ENCODE measurements at places on chromosomes 12 and 14.

DNA sequence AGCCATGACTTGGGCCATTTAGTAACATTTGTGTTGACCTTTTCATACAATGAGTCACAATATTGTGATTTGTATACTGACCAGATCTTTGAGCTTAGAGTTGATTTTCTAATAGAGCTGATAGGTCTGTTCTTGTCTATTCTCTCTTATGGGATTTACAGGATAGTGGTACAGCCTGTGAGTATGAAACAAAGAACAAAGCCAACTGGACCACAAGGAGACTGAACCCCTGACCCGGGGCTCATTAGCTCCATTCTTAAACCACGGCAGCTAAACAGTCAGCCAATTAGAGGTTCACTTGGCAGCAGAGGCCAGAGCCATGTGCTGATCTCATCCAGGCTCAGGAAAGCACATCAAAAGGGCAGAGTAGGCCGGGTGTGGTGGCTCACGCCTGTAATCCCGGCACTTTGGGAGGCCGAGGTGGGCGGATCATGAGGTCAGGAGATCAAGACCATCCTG lies 59.1 kb upstream of the GNPNAT1 start:
- DNase-seq, result no peak

- DNase-seq, result no peak
Observed at GRCh38 chr14:37932008-37932407, 275.7 kb upstream of the SSTR1 start.

DNA sequence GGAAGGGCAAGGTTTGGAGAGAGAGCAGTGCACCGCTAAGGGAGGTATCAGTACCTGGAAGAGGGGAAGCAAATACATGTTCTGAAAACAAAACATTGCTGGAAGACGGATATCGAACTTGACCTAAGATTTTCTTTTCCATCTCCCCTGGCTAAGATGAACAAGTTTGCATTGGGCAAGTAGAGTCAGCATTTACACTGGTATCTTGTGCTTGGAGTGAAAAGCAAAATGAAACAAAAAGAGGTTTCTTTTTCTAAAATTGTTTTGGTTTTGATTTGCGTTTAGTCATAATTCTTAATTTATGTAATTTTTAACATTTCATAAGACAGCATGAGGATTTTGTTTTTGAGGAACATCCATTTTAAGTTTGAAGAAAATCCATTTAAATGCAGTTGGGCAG lies 881.6 kb downstream of the NRXN3 start:
- no peak for DNase-seq

DNA sequence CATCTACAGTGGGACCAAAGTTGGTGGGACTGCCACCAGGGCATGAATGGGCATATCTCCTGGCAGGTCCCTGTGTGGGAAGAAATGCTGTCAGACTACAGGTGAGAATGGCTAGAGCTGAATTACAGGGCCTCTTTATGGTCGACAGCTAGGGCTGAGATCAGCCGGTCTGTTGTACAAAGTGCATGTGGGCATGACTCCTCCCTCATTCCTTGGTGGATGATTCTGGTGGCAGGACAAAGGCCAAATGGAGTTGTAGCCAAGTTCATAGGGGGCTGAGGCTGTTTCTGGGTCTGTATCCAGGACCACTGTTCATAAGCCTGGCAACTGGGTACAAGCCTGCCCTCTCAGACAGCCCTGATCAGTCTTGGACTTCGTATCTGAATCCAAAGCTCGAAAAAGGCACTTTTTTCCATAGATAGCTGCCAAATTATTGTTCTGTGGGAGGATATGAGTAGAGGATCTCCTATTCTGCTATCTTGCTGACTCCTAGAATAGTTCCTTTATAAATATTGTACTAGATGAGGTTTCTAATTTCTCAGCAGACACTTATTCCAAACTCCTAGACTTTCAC lies 460.8 kb downstream of the TMEM117 start:
- DNase-seq, result no peak

GRCh38 chr12:129063600-129063999 lies 210.3 kb downstream of the GLT1D1 start:
- no peak for DNase-seq

- DNase-seq, result no peak
Observed at GRCh38 chr14:92938235-92938875, 15.4 kb downstream of the CHGA start.

DNA sequence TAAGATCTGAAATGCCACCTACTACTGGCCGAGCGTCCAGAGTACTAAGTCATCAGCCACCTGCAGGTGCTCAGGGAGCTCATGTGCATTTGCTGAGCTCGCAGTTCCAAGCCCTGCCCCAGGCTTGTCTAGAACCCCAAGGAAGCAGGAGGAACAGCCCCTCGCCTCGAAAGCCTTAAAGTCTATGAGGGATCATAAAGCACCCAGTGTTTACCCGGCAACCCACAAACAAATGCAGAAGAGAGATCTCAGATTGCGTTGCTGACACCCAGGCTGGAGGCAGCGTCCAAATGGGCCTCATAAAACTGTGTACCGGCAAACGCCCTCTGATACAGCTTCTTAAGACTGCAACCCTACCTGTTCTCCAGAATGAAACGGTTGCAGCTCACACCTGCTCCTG lies 6.8 kb downstream of the KDM2B start:
- DNase-seq, result no peak

- no peak for DNase-seq
Observed at GRCh38 chr12:122079532-122080081, 1.1 kb downstream of the MLXIP start.

GRCh38 chr12:31000751-31001150 lies 72.9 kb upstream of the DDX11 start:
- DNase-seq, result no peak

- no peak for DNase-seq
Observed at GRCh38 chr12:121628536-121628935, 2.2 kb downstream of the ORAI1 start.

DNA sequence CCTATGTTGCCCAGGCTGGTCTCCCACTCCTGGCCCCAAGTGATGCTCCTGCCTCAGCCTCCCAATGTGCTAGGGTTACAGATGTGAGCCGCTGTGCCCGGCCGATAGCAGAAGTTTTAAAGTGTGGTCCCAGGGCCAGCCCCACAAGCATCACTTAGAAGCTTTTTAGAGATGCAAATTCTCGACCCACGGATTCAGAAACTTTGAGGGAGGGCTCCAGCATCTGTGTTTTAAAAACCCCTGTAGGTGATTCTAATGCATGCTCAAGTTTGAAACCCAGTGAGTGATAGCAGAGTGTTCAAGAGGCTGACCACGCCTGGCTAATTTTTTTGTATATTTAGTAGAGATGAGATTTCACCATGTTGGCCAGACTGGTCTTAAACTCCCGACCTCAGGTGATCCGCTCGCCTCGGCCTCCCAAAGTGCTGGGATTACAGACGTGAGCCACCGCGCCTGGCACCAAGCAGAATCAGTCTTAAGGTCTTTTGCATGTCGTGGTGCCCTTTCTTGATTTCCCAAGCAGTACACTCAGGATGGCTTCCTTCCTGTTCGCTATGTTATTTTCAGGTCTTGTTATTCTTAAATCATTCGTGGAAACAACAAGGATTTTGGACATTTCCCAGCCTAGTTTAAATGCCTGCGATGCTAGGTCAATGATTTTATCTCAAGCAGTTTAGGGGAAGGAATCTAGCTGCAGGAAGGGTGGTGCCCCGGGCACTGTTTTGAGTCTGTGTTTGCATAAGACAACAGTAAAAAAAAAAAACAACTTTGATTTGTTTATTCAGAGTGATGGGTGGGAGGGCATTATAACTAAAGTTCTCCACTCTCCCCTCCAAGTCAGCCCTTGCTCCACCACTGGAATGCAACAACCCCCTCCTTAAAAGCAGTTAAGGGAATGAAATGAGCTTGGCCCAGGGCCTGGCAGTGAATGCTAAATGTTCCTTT lies 9.2 kb upstream of the RILPL2 start:
- peak; percentile 29 for DNase-seq

DNA sequence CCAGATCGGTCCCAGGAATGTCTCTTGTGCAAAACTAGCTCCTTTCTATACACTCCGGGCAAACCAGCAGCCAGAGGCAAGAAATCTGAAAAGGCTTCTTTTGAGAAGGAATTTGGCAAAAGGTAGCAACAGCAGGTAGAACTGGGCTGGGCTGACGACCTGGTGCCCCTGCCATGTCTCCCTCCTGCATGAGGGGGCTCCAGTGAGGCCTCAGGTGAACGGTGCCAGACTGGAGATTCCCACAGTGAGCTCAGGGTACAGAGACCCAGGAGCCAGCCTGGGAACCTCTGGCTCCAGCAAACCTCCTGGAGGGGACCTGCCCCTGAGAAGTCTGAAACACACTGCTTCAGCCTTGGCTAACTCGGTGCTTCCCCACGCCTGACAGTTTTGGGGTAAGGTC lies 10.8 kb downstream of the ITPK1 start:
- no peak for DNase-seq

DNA sequence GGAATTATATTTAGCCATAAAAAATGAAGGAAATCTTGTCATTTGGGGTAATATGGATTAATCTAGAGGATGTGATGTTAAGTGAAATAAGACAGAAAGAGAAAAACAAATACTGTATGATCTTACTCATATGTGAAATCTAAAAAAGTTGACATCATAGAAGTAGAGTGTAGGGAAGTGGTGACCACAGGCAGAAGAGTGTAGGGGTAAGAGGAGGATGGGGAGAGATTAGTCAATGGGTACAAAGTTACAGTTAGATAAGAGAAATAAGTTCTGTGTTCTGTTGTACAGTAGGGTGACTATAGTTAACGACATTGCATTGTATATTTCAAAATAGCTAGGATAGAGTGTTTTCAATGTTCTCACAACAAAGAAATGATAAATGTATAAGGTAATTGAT lies 87.0 kb downstream of the TSHR start:
- no peak for DNase-seq

GRCh38 chr12:63419154-63419553 lies 249.1 kb downstream of the DPY19L2 start:
- DNase-seq, result no peak

DNA sequence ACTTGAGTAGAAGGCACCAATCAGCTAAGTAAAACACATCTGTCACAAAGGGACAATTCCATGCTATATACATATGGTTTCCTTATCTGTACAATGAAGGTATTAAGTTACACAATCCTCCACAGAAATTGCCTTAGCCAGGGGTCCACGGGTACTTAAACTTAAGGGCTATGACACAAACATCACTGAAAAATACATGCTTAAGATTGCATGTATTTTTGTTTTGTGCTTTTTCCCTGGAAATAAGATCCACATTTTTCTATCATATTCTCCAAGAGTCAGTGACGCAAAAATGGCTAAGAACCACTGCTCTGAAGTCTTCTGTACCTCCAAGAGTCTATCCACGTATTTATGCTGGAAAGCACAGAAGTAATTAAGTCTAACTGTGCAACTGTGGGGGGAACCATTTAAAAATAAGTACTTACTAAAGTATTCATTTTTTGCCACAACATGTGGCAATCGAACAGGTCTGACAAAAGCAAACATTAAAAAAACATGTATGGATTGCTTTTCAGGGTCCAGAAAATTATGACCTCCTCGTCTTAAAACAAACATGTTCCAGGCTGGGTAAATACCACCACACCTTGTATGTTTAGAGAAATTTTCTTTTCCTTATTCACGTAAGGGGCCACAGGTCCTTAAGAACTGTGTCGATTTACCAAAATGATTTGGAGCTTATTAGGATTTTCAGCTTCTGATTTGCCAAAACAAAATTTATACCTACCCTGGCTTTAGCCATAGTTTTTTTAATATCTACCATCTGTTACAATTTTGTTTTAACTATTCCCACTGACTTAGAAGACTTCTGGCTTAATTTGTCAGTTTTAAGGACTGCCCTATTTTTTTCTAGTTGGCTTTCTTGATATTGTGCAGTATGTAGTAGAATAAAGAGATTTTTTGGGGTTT lies 2.8 kb downstream of the SLC38A2 start:
- no peak for DNase-seq

- no peak for DNase-seq
Observed at GRCh38 chr14:77599889-77600288, 16.5 kb downstream of the SPTLC2 start.

GRCh38 chr12:66590275-66590985 lies 88.4 kb downstream of the GRIP1 start:
- DNase-seq, result no peak

DNA sequence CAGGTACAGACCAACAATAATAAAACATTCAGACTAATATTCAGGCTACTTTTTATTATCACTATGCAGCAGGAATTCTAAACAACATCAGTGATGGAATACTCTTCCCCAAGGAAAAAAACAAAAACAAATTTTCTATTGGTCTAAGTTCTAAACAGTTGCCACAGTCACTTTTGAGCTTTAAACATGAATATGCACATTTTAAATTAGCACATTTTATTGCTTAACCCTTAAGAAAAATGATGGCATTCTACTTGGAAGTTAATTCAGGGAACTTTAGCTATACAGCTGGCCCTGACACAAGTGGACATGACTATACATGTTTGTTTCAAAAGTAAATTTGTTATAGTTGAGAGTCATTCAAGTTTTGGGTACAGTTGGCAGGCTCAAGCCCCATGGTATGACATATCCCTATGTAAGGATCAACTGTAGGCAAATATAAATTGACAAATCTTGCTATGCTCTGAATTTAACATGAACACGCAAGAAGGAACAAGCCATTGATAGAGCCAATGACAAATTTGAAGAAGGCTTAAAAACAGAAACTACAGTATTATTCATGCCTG lies 224.3 kb upstream of the AMIGO2 start:
- DNase-seq, result no peak

- DNase-seq, result no peak
Observed at GRCh38 chr12:119809023-119809422, 68.1 kb downstream of the CIT start.

GRCh38 chr12:91654087-91654486 lies 471.5 kb upstream of the DCN start:
- DNase-seq, result no peak

- no peak for DNase-seq
Observed at GRCh38 chr14:44564908-44565307, 57.8 kb upstream of the FSCB start.

DNA sequence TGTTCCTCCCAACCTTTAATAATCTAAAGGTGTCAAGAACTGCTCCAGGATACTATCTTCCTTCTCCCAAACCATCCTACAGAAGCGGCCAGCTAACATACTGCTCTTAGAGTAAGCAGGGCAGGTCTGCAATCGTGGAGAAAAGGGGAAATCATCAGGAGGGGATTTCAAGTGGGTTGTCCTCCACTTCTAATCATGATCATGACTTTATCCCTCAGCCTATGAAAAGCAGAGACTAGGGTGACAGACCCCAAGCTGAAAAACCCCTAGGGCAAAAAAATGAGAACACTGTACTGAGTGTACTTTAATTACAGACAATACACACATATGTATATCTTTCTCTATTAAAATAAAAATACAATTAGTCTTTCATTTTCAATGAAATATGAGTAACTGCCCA lies 13.9 kb downstream of the DUSP16 start:
- no peak for DNase-seq

DNA sequence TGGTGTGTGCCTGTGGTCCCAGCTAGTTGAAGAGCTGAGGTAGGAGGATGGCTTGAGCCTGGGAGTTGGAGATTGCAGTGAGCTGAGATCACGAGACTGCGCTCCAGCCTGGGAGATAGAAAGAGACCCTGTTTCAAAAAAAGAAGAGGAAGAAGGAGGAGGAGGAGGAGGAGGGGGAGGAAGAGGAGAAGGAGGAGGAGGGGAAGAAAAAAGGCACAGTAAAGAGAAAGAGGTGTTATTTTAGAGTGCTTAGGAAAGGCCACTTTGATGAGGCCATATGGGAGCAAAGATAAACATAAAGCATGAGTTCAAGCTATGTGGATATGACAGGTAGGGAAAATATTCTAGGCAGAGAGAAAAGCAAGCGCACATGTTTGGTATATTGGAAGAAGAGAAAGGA lies 154.1 kb upstream of the BTG1 start:
- DNase-seq, result no peak
